ENCODE measurements at places on chromosomes 6 and 20.

DNA sequence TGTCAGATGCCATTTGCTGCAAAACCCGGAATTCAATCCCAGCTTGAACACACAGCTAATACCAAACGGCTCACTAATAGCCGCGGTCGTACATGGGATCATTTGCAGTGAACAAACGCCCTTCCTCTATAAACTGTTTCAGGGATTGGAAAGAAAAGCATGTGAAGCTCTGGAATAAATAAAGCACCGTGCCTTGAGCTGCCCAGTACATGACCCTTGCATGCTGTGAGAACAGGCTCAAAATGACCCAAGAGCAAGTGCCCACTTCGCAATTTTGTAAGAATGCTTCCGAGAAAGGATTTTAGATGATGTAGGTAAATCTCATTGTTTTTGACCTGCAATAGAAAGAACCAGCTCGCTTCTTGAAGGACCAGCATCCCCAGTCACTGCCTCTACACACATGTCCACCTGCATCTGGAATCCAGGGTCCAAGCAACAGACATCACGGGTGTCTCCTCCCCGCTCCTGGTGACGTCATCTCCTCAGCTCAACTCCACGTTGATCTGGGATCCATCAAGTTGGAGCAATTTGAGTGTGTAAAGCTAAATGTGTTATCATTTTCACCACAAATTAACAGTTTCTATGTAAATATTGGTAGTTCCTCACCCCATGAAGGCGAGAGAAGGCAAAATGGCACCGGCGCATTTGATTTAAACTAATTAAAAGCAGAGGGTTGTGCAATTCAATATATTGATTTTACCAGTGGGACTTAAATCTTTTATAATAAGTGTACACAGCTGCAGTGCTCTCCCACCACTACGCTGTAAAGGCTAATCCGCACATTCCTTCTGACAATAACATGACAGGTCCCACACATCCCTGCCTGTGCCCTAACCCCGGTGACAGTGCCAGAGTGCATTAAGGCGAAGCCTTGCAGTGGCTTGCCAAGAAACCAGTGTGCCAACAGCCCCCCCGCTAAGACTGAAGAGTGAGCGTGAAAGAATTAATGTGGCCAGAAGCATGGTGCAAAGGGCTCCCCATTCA lies 6.2 kb downstream of the BMP7 start:
- DNase-seq, result no peak

DNA sequence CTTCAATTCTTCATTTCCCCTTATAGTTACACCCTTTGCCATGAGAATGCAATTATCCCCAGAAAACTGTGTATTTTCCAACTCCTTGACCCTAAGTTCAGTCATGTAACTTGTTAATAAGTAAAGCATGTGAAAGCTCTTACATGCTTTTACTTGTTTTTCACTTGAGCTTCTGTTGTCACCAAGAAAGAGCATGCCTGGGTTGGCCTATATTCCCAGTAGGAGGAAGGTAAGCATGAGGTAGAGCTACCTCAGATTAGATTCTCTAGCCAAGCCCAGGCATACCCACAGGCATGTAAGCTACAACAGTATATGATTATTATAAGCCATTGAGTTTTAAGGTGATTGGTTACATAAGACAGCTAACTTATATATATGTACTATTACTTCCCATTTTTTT lies 101.7 kb upstream of the SMLR1 start:
- no peak for DNase-seq

- DNase-seq, result no peak
These were observed 84.8 kb downstream of the TTLL2 start for GRCh38 chr6:167409694-167410093.

DNA sequence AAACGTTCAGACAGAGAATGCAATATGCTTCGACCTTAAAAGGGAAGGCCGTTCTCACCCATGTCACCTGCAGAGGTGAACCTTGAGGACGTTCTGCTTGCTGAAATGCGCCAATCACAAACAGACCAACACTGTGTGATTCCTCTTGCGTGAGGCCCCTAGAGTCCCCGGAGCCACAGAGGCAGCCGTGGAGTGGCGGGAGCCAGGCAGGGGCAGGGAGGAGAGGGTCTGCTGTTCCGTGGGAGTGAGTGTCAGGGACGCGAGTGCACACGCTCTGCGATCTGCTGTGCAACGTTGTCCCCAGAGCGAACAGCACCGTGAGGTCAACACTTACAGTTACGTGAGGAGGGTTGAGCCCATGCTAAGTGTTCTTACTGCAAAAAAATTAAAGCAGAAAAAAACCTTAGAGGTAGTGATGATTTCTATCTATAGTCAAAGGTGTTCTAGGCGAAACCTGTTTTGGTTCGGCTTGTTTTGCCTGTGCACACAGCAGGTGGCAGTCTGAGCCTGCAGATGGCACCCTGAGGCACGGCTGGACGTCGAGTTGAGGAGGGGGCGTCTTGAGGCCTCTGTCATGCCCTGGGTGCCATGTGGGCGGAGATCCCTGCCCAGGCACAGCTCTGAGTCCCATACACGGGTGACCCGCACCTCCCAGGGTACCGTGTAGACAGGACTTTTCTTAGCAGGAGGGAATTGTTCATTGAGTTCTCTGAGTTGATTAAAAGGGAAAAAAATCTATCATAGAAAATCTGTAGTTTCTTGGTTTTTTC lies 71.7 kb upstream of the FRMD1 start:
- no peak for DNase-seq

- no peak for DNase-seq
These were observed 109.2 kb downstream of the ARID1B start for GRCh38 chr6:156886409-156886808.

DNA sequence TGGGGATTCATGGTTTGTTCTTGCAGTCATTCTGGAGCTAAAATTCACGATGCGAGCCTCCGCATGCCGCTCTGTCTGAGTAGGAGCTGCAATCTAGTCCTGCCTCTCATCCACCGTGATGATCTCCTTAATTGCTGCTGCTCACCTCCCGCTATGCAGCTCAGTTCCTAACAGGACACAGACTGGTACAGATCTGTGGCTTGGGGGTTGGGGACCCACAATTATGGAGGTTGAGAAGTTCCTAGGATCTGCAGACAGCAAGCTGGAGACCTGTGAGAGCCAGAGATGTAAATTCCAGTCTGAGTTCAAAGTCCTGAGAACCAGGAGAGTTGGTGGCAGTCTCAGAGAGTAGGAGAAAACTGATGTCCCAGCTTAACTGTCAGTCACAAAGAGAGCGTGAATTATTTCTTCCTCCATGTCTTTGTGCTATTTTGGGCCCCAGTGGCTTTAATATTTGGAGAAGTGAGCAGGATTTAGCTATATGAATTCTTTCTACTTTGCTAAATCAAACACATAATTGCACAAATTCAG lies 378.7 kb upstream of the MAN1A1 start:
- peak; percentile 53 for DNase-seq

- DNase-seq, result peak; percentile 81
These were observed 127.5 kb downstream of the PKHD1 start for GRCh38 chr6:51959744-51960383.

GRCh38 chr6:32472781-32473375 lies 33.2 kb downstream of the HLA-DRA start:
- no peak for DNase-seq

DNA sequence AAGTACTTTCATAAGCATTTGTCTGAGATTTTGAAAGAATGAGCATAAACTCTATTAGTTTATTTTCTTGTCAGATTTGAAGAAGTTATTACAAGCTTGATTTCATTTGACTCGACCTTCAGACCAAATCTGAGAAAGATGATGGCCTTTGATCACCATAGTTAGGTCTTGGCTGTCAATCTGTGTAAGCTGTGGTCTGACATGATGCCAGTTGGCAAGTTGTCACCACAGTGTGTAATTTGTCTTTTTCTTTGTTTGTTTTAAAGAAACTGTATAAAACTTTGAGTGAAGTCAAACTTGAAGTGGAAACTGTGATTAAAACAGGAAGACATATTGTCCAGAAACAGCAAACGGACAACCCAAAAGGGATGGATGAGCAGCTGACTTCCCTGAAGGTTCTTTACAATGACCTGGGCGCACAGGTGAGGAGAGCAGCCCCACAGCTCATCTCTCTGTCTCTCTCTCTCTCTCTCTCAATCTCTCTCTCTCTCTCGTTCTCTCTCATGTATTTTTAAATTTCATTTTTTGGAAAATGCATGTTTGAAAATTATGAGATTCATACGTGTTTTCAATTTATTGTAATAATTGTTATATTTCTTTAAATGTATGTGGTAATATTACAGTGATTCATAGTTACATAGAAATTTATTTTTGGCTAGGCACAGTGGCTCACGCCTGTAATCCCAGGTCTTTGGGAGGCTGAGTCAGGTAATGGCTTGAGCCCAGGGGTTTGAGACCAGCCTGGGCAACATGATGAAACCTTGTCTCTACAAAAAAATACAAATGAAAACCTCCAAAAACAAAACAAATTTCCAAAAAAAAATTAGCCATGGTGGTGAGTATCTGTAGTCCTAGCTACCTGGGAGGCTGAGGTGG lies 208.1 kb downstream of the UTRN start:
- DNase-seq, result no peak

DNA sequence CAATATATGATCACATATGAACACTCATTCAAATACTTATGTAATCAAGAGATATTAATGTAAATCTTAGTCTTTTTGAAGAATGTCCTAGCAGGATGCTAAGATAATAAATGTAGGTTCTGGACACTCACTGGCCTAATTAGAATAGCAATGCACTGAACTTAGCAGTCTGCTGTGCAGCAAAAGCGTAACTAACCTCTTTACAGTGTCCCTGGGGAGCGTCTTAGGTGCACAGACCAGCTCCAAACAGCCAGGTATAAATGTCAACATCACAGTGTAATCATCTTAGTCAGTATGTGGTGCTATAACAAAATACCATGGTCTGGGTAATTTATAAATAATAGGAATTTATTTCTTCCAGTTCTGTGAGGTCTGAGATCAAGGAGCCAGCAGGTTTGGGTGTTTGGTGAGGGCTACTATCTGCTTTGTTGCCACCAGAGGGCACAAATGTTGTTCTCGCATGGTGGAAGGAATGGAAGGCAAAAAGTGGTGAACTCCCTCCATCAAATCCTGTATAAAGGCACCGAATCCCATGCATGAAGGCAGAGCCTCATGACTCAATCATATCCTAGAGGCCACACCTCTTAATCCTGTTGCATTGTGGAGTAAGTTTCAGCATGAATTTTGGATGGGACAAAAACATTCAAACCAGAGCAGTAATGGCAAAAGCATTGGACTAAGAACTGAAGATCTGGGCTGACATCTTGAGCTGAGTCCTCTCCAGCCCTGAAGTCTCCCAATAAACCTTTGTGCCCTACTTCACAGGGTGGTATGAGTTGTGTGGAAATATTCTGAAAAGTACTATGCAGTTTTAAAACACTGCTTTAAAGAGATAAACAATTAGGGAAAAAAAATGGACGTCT lies 41.8 kb upstream of the FOXO3 start:
- no peak for DNase-seq

GRCh38 chr20:63810730-63811490 lies 20.2 kb downstream of the ZBTB46 start:
- no peak for DNase-seq

DNA sequence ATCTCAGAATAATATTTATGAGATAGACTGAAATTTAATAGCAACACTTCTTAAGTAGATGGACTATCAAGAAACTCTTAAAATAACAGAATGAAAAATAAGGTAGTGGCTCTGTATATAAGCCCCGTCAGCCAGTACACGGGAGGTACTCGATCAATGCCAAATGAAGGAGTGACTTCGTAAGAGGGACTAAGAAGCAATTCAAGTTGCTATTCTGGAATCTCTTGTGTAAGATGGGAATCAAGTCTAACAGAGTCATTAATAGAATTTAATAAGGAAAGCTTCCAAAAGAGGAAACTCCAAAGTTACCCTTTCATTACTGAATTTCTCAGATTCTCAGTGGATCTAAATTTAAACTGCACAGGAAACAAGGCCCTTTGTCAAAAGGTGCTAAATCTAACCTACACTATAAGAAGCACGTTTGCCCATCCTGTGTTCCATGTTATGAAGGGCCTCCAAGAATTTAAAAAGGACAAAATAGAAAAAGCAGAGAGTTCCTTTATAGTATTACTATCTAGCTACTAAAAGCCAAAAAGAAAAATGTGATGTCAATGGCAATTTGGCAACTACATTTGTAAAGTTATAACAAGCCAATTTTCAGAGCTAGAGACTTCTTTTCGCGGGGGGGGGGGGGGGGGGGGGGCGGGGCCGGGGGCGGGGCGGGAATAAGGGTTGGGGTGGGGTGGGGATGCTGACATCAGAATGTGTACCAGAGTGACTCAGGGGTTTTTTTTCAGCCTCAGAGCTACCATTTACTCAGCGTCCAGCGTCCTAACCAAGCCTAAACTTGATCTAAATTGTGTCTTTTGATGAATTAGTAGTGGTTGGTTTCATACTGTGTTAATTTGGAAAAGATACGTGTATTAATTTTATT lies 200.6 kb downstream of the GMPR start:
- no peak for DNase-seq

- no peak for DNase-seq
These were observed 55.9 kb downstream of the RNF217 start for GRCh38 chr6:125018136-125018535.

- no peak for DNase-seq
These were observed 479.8 kb downstream of the NKAIN2 start for GRCh38 chr6:124283486-124283885.

DNA sequence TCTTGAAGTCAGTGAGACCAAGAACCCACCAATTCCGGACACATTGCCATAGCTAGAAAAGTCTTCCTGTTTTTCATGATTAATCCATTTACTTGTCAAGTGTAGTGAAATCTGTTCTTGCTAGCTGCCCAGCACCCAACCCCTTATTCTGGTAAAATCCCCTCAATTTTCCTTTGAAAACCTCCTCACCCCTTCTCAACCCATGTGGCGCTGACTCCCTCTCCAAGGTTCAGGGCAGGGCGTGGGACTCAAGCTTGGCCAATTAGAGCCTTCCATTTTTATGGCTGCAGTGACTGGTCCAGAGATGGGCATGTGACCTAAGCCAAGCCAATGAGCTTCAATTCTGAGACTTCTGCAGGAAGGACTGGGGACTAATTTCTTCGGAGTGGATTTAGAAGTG lies 9.8 kb upstream of the ZBP1 start:
- no peak for DNase-seq

GRCh38 chr6:36232172-36232571 lies 35.6 kb downstream of the BRPF3 start:
- no peak for DNase-seq

GRCh38 chr6:125745281-125746018 lies 4.0 kb upstream of the HEY2 start:
- no peak for DNase-seq

GRCh38 chr20:17955302-17955701 lies 13.3 kb downstream of the SNX5 start:
- DNase-seq, result no peak

- no peak for DNase-seq
These were observed 55.9 kb upstream of the STX16 start for GRCh38 chr20:58595167-58595566.

DNA sequence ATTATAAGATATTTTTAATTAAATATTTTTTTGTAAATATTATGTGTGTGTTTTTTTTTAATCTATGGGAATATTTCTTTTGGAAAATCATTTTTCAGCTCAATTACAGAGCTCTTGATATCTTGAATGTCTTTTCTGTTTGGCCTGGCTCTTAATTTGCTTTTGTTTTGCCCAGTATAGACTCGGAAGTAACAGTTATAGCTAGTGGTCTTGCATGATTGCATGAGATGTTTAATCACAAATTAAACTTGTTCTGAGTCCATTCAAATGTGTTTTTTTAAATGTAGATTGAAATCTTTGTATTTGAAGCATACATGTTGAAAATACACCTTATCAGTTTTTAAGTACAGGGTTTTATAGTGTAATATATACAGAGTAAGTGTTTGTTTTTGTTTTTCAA lies 2.6 kb downstream of the ID4 start:
- DNase-seq, result no peak

All from cardiac septum (tissue), 1 donor.